ENCODE measurements at places on chromosomes 1 and 21.

- no peak for DNase-seq
- H3K36me3 ChIP-seq: no peaks in the 10 kb centered on the region
- no peak overlapping the region for H3K4me3 ChIP-seq
- no peak overlapping the region for H3K27ac ChIP-seq
Observed at GRCh38 chr1:233605205-233605604, 8.7 kb upstream of the KCNK1 start.

- H3K36me3 ChIP-seq: peaks cover 36% of the 10 kb centered on the region
- no peak overlapping the region for H3K4me3 ChIP-seq
Observed at GRCh38 chr1:6300342-6301048, 39.6 kb upstream of the GPR153 start.

- H3K36me3 ChIP-seq: no peaks in the 10 kb centered on the region
- peak; percentile 65 for DNase-seq
- H3K4me3 ChIP-seq: no peak overlapping the region
- H3K27me3 ChIP-seq: no peaks in the 10 kb centered on the region
Observed at GRCh38 chr1:206955476-206956451, 9.5 kb upstream of the PIGR start.

DNA sequence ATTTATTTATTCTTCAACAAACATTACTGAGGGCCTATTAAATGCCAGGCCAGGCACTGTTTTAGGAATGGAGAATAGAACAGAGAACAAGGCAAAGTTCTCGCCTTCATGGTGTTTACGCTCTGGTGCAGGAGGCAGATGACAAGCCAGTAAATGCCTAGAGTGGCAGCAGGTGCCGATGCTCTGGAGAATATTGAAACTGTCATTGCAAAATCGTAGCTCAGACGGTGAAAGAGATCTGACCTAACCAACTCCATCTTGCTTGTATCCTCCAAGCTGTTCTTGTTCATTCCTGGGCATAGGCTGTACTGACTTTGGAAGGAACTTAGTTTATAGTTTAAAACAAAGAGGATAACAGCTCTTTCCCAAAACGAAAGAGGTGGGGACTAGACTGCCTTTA, 13.5 kb upstream of the ENO1 start:
- DNase-seq: no peak
- H3K36me3 ChIP-seq: no peaks in the 10 kb centered on the region
- no peaks in the 10 kb centered on the region for H3K27me3 ChIP-seq
- H3K4me1 ChIP-seq: peaks cover 17% of the 10 kb centered on the region
- no peak overlapping the region for H3K27ac ChIP-seq
- H3K4me3 ChIP-seq: no peak overlapping the region

- peaks cover 15% of the 10 kb centered on the region for H3K4me1 ChIP-seq
- no peak overlapping the region for H3K27ac ChIP-seq
Observed at GRCh38 chr1:43315963-43316737, 15.4 kb downstream of the TIE1 start.

DNA sequence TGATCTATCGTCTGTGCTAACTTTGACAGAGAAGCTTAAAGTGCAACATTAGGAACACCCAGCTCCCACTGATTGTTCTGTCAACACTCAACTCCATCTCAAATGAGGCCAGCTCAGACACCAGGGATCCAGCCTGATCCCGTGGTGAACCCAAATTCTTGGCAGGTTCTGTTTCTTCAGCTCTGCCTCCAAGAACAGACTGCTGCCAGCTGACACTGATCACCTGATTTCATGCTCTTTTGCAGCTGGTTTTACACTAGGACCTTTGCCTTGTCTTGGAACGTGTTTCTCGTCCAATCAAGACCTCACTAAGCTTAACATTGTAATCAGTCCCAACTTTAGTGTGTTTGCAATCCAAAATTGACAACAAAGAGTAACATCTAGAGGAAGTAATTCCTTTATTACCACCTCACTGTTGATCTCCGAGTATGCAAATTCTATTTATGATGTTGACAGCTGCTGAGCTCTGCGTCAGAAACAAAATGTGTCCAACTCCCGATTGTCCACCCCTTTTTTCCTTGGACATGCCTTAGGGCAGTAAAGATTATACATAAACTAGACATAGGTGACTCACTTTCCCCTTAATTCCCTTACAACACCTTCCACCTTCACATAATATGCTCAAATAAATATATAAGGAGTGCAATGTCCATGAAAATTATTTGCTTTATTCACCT, 1.6 kb upstream of the HYI start:
- peak overlapping the region; percentile 89 for H3K27ac ChIP-seq
- H3K36me3 ChIP-seq: peaks cover 23% of the 10 kb centered on the region
- DNase-seq: no peak
- H3K27me3 ChIP-seq: no peaks in the 10 kb centered on the region
- peaks cover 26% of the 10 kb centered on the region for H3K4me1 ChIP-seq

DNA sequence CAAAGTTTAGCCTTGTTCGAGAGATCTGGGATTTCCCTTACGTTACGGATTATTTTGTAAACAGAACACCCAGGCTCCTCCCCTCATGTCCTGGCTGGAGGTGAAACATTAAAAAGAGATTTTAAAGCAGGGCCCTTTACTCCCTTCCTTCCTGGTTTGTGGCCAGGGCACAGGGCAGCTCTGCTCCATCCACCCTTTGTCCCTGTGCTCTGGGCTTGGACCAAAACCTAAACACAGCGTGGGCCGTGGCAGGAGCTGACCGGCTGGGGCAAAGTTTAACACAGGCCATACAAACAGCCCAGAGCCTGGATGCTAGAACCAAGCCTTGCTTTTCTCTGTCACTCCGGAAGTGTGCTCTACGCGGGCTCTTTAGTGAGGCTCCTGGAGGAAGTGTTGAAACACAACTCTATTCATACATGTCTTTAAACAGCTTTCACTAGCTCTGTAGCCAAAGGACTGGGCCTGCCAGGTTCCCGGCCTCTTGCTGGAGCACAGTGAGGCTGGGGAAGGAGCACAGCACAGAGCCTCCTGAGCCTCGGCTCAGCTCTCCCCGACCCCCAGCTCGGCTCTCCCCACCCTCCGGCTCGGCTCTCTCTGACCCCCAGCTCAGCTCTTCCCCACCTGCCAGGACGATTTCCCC, 84.7 kb downstream of the PDE9A start:
- H3K27ac ChIP-seq: peak overlapping the region; percentile 76
- no peak overlapping the region for H3K4me3 ChIP-seq
- DNase-seq: no peak
- peaks cover 48% of the 10 kb centered on the region for H3K4me1 ChIP-seq
- H3K27me3 ChIP-seq: no peaks in the 10 kb centered on the region

DNA sequence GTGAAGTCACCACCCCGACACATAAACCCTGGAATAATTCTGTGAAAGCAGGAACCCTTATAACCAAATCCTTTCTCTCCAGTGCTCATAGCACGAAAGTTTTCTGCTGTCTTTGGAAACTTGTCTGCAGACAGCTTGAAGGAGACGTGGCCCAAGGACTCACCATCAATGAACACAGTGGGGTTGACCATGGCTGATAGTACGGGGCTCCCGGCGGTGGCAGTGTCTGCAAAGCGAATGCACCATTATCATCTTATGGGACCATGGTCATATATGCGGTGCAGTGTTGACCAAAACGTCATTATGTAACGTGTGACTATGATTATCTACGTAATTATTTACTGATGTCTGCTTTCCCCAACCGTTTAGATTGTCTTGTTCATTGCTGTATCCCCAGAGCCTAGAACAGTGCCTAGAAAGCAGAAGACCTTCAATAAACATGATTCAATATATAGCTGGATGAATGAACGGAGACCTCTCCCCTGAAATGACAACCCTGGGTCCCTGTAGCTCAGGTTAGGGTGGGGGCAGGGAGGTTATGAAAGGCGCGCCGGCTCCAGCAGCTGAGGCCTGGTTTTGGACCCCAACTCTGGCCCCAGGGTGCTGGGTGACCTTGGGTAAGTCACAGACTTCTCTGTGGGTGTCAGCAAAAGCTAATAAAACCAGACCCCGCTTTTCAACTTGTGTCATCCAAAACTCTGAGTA, 128.4 kb upstream of the ZBTB40 start:
- peaks cover 26% of the 10 kb centered on the region for H3K4me1 ChIP-seq
- no peaks in the 10 kb centered on the region for H3K36me3 ChIP-seq
- H3K4me3 ChIP-seq: no peak overlapping the region
- no peaks in the 10 kb centered on the region for H3K27me3 ChIP-seq
- H3K27ac ChIP-seq: no peak overlapping the region
- DNase-seq: no peak

DNA sequence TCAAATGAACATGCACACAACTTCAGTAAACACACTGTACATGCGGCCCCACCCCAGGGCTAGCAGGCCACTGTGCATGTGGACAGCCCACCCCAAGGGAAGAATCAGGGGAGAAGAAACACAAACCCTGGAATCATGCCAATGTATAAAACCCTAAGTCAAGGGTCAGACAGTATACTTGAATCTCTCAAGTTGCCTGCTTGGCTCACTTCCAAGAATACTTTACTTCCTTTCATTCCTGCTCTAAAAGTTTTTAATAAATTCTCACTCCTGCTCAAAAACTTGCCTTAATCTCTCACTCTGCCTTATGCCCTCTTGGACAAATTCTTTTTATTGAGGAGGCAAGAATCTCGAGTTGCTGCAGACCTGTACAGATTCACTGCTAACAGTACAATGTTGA, 231.2 kb upstream of the CACYBP start:
- H3K27ac ChIP-seq: no peak overlapping the region
- no peak for DNase-seq
- no peaks in the 10 kb centered on the region for H3K36me3 ChIP-seq
- no peak overlapping the region for H3K4me3 ChIP-seq

GRCh38 chr1:39094685-39095084, 68.5 kb downstream of the NDUFS5 start:
- H3K27me3 ChIP-seq: no peaks in the 10 kb centered on the region
- peaks cover 50% of the 10 kb centered on the region for H3K4me1 ChIP-seq
- DNase-seq: no peak

- DNase-seq: no peak
- H3K4me1 ChIP-seq: no peaks in the 10 kb centered on the region
- no peak overlapping the region for H3K4me3 ChIP-seq
- no peaks in the 10 kb centered on the region for H3K36me3 ChIP-seq
- H3K27ac ChIP-seq: no peak overlapping the region
Observed at GRCh38 chr1:45456531-45456930, 34.4 kb downstream of the TESK2 start.

GRCh38 chr1:14842361-14842760, 243.9 kb downstream of the KAZN start:
- H3K27me3 ChIP-seq: no peaks in the 10 kb centered on the region
- no peak overlapping the region for H3K4me3 ChIP-seq
- DNase-seq: no peak
- no peak overlapping the region for H3K27ac ChIP-seq
- H3K4me1 ChIP-seq: peaks cover 7% of the 10 kb centered on the region
- H3K36me3 ChIP-seq: no peaks in the 10 kb centered on the region

DNA sequence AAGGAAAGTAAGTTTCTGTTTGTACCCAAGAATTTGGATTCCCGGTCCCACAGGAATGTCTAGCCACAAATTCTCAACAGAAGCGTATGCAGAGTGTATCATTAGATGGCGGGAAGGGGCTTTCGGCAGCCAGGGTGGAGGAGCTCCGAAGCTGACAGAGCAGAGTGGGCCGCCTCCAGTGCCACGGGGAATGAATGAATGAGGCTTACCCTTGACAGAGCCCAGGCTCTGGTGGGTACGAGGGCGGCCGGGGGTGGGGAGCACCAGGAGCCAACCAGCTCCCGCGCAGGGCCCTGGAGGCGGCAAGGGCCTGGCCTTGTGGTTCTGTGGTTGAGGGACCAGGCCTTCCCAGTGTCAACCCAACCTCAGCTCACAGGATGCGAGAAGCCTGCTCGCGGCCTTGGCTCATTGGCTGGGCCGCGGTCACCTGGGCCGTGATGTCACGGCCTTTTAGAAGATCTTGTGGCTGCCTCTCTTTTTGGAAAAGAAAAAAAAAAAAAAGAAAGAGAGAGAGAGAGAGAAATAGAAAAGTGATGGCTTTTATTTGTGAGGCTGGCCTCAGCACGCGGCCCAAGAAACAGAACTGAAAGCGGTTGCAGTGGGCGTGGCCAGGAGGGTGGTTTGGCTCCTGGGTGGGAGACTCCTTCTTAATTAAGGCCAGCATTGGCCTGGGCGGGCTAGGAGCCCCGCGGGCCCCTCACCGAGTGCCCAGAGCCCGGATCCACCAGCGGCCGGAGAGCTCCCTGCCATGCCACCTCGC, 34.9 kb upstream of the RUNX3 start:
- H3K4me1 ChIP-seq: no peaks in the 10 kb centered on the region
- no peak for DNase-seq
- no peak overlapping the region for H3K27ac ChIP-seq
- H3K36me3 ChIP-seq: peaks cover 4% of the 10 kb centered on the region
